ENCODE measurements at places on chromosomes 5 and 9.

- DNase-seq = no peak
Observed at GRCh38 chr5:147479444-147479843, 30.4 kb downstream of the DPYSL3 start.

GRCh38 chr9:113568571-113569321 lies 105.2 kb downstream of the RGS3 start:
- no peak for DNase-seq

GRCh38 chr9:36461323-36461722 lies 61.3 kb upstream of the RNF38 start:
- DNase-seq = no peak

GRCh38 chr9:100281676-100282387 lies 70.9 kb downstream of the TEX10 start:
- DNase-seq = no peak

- no peak for DNase-seq
Observed at GRCh38 chr5:5266297-5266696, 126.2 kb downstream of the ADAMTS16 start.

- no peak for DNase-seq
Observed at GRCh38 chr9:30757723-30758122, 1626.7 kb upstream of the ACO1 start.

DNA sequence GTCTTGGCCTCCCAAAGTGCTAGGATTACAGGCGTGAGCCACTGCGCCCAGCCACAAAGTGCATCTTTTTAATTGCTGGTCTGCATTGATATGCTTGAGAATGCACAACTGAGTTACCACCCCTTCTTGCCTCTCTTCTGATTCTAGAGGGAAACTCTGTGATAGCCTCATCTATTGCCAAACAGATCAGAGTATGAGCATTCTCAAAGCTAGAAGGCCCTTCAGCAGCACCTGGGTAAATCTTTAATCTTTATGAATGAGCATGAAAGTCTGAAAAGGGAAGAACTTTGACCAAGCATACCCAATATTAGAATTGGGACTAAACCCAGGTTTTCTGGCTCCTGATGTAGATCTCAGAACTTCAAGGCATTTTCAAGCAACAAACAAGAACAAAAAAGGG lies 298.3 kb upstream of the TNC start:
- DNase-seq = no peak

GRCh38 chr9:109846776-109847175 lies 66.8 kb downstream of the PALM2AKAP2 start:
- DNase-seq = no peak

- DNase-seq = no peak
Observed at GRCh38 chr5:146683861-146684260, 167.9 kb upstream of the GPR151 start.

GRCh38 chr9:120446671-120447070 lies 133.3 kb downstream of the CDK5RAP2 start:
- no peak for DNase-seq

DNA sequence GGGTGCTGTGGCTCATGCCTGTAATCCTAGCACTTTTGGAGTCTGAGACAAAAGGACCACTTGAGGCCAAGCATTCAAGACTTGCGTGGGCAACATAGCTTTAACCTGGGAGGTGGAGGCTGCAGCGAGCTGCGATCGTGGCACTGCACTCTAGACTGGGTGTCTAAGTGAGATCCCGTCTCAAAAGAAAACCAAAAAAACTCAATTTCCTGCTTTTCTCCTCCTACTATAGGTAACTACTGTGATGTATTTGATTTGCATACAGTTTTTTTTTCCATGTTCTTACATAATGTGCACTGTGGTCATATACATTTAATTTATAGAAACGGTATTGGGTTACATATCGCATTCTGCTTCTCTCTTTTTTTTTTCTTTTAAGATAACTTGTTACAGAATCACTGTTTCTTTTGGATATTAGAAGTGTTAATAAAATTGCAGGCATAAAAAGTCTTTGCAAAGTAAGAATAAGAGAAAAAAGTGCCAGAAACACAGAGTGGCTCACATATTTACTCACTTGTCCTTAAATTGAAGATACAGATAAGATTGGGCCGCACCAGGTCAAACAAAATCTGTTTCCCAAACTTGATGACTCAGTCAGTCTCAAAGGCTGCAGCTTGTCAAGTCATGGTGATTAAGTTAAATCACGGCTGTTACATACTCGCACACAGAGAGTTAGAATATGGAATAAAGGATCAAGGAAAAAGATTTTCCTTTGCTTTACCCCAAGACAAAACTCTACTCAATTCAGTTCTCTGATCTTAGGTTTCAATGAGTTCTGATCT lies 2.0 kb upstream of the PTGR1 start:
- no peak for DNase-seq

GRCh38 chr5:68418201-68418600 lies 202.6 kb downstream of the PIK3R1 start:
- no peak for DNase-seq

DNA sequence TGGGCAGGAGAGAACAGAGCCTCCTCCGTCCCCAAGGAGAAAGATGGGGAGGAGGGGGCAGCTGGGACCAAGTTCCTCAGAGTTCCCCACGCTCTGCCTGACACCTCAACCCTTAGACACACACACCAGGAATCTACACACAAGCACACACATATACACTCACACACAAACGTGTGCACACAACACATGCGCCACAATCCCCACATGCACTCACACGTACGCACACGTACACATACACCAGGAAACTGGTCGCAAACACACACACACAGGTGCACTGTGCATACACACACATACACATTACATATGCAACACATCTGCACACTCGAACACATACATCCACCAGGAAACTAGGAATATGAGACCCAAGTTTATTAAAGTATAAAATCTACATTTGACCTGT lies 50.4 kb downstream of the ROR2 start:
- no peak for DNase-seq

- peak; percentile 19 for DNase-seq
Observed at GRCh38 chr5:76849419-76850291, at the start of gene S100Z. S100Z (plus strand) TSS chr5:76850014; CDS start chr5:76875360, 25,346 bp downstream.

All from stimulated activated naive CD4-positive, alpha-beta T cell treated with Interleukin-2 at 50 U/mL for 16 hours (primary cell).